ENCODE measurements at places on chromosomes 11 and 22. TPM values are rescaled to one million over a fixed set of nuclear protein-coding genes. Genes with fewer than 3 reads are reported as not detected.

RNASEH2C gene
- total RNA-seq: 42.1 TPM

GRCh38 chr22:47788461-47788860 lies 1026.0 kb downstream of the TBC1D22A start:
- no peak for DNase-seq

- no peak for DNase-seq
Measured at GRCh38 chr22:26031641-26032040, 137.6 kb upstream of the SEZ6L start.

- no peak for DNase-seq
Measured at GRCh38 chr11:57191311-57192219, 9.8 kb downstream of the LRRC55 start.

MCHR1 gene
- total RNA-seq: 0.57 TPM

LRRC32 gene
- total RNA-seq: 1.6 TPM

- DNase-seq: no peak
Measured at GRCh38 chr22:32219026-32219425, 14.2 kb upstream of the RFPL2 start.

- DNase-seq: no peak
Measured at GRCh38 chr11:112281726-112282125, 21.1 kb upstream of the PLET1 start.

CD248 gene
- 2.6 TPM for total RNA-seq

DNA sequence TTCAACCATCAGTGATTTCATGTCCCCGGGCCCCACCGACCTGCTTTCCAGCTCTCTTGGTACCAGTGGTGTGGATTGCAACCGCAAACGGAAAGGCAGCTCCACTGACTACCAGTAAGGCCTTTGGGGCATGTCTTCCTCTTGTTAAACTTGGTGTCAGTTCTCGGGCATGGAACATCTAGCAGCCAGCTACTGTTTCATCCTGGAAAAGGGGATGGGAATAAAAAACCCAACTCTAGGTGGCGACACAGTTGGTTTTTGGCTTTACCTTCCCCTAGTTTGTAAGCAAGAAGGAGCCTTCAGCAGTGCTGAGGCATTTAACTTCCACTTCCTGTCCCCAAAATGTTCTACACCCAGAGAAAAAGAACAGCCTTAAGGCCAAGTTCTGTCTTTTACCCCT lies 76.7 kb downstream of the BMAL1 start:
- peak; percentile 40 for DNase-seq

DDIAS gene
- 21.7 TPM for total RNA-seq

ARHGAP42 gene
- 32.5 TPM for total RNA-seq

DNA sequence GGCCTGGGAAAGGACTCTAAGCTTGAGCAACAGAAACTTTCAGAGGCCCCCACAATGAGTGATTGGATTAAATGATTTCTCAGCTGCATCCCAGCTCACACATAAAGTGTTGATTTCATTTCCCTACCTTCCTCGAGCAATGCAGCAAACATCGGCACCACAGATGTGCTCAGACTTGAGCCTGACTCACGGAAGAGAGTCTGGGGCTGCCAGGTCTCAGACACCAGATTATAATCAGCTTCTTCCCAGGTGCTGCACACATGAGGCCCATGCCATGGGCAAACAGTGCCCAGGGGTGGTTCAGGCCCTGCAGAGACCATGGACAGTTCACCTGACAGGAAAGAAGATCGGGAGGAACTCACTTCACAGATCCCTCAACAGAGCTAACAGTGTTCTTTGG lies 226.6 kb upstream of the TENM4 start:
- no peak for DNase-seq

GRCh38 chr22:37228106-37229011 lies 15.7 kb downstream of the RAC2 start:
- DNase-seq: no peak

- no peak for DNase-seq
Measured at GRCh38 chr11:96242191-96242847, 100.7 kb downstream of the MAML2 start.
